ENCODE measurements at places on chromosomes 13 and 19. TPM values are rescaled to one million over a fixed set of nuclear protein-coding genes. Genes with fewer than 3 reads are reported as not detected.

DNA sequence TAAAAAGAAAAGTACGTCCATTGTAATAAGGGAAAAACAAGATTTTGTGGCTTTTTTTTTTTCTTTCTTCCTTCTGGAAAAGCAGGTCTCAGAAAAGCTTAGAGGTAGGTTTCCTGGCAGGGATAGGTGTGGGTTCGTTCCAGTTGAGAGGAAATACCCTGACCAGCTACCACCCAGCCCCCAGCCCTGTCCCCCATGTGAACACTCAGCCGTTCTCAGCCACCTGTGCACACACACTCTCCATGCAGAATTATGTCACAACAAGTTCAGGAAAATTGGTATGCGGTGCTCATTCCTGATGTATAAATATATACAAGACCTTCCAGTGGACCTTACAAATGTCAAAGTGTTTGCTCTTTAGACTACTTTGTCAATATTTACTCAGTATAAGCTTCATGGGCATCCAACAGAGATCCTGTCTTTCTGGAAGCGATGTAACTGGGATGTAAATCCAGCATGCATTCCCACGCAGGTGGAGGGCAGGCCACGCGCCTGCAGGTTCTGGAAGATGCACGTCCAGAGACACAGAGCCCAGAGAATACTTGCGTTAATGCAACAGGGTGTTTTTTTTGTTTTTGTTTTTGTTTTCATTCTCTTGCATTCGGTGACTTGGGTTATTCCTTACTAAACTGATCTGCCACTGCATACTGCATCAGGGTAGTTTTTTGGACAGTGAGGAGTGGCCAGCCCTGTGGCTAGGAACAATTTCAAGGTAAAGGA, 68.8 kb downstream of the TSHZ3 start:
- no peak for DNase-seq

ADM5 gene
- total RNA-seq, result 3.5 TPM

- no peak for DNase-seq
Observed at GRCh38 chr13:76879883-76880270, 6.3 kb downstream of the KCTD12 start.

DNA sequence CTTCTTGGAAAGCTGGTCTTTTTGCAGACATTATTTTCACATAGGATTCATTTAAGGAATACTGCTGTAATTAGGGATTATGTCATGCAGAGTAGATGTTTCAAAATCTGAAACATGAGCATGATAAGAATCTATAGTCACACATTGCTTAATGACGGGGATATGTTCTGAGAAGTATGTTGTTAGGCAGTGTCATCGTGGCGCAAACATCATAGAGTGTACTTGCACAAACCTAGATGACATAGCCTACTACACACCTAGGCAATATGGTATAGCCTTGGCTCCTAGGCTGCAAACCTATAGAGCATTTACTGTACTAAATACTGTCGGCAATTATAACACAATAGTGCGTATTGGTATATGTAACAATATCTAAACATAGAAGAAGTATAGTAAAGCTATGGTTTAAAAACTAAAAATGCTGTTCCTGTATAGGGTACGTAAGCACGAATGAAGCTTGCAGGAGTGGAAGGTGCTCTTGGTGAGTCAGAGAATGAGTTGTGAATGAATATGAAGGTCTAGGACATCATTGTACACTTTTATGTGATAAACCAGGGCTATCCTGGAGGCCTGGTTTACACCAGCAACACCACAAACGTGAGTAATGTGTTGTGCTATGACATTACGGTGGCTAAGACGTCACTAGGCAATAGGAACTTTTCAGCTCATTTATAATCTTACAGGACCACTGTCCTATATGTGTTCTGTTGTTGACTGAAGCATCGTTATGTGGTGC, 283.1 kb downstream of the MTUS2 start:
- no peak for DNase-seq

GRCh38 chr19:58356766-58357480, 3.6 kb upstream of the A1BG start:
- DNase-seq, result no peak

DNA sequence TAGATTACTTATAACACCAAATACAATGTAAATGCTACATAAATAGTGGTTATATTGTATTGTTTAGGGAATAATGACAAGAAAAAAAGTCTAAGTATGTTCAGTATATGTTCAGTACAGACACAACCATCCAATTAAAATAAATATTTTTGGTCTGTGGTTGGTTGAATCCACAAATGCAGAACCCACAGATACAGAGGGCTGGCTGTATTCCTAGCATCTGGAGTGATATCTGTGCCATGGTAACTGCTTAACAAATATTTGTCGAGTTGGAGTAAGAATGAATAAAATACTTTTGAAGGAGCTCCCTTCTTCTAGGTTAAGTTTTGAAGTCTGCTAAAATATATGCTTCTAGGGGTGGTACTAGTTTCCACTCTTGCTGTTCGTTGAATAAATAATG, 241.0 kb downstream of the KLF5 start:
- DNase-seq, result no peak

CAPN12 gene
- 13.8 TPM for total RNA-seq

- no peak for DNase-seq
Observed at GRCh38 chr13:52345631-52346251, 60.2 kb downstream of the THSD1 start.

DNA sequence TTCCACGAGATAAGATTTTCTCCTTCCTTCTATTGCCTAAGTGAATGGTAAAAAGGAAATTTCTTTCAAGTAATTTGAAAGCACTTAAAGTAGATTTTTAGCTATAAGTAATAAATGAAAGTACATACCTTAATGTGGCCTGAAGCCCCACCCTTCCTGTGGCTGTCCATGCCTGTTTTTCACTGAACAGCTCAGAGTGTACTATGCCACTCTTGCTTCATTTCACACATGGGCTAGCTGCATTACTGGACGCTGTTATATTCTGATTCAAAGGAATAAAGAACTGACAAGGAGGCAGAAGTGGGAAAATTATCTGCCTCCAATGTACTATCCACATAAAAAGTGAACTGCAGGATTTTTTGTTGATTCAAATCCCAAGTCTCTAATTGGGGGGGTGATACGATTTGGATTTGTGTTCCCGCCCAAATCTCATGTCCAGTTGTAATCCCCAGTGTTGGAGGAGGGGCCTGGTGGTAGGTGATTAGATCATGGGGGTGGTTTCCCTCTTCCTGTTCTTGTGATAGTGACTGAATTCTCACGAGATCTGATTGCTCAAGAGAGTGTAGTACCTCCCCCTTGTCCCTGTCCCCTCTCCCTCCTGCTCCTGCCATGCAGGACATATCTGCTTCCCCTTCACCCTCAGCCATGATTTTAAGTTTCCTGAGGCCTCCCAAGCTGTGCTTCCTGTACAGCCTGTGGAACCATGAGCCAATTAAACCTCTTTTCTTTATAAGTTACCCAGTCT, 154.7 kb upstream of the SGCG start:
- DNase-seq, result no peak

- DNase-seq, result no peak
Observed at GRCh38 chr13:91531646-91532045, 133.2 kb downstream of the GPC5 start.

- DNase-seq, result no peak
Observed at GRCh38 chr19:14410091-14411051, 8.8 kb downstream of the DDX39A start.

GRCh38 chr13:41514853-41515395, 57.6 kb downstream of the RGCC start:
- DNase-seq, result no peak

ZNF837 gene
- 1.9 TPM for total RNA-seq

ZNF729 gene
- not detected for total RNA-seq

DNA sequence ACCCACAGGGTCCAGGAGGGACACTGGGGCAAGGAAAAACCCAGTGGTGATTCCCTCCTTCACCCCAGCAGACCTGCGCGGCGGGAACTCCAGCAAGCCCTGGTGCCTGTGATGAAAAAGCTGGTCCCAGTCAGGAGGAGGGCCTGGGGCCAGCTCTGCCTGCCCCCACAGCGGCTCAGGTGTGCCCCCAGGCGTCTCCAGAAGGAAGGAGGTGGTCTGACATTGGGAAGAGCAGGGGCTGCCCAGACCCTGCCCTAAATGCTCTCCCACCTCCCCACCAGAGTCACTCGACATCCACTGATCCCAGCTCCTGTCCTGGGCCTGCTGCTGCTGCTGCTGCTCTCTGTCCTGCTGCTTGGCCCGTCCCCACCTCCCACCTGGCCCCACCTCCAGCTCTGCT, 6.2 kb downstream of the PTH2 start:
- DNase-seq, result no peak

DNA sequence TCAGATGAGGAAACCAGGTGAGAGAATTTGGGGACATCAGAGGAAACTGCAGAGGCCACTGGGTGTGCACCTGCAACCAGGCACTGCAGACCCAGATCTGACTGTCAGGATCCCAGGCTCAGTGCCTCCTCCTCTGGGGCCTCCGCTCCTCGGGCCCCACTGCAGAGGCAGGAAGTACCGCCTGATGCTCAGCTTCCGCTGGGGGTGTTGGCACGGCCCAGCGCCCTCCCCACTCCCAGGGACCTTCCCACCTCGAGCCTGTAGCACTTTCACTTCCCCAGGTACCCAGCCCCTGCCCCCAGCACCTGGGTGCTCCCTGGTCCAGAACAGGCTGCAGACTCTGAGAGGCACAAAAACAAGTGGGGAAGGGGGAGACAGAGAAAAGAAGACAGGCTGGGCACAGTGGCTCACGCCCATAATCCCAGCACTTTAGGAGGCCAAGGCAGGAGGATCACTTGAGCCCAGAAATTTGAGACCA, 1.4 kb upstream of the CD37 start:
- DNase-seq, result peak; percentile 66

- no peak for DNase-seq
Observed at GRCh38 chr13:94917824-94918223, 205.5 kb upstream of the SOX21 start.

DNA sequence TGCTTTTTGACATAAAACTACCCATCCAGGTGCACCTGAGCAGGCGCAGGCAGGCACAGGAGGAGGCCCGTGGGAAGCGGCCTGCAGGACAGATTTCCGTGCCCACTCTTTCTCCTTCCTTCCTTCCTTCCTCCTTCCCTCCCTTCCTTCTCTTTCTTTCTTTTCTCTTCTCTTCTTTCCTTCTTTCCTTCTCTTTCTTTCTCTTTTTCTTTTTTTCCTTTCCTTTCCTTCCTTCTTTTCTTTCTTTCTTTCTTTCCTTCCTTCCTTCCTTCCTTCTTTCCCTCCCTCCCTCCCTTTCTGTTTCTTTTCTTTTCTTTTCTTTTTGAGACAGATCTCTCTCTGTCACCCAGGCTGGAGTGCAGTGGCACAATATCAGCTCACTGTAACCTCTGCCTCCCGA, 21.2 kb upstream of the TMEM255B start:
- no peak for DNase-seq

DNA sequence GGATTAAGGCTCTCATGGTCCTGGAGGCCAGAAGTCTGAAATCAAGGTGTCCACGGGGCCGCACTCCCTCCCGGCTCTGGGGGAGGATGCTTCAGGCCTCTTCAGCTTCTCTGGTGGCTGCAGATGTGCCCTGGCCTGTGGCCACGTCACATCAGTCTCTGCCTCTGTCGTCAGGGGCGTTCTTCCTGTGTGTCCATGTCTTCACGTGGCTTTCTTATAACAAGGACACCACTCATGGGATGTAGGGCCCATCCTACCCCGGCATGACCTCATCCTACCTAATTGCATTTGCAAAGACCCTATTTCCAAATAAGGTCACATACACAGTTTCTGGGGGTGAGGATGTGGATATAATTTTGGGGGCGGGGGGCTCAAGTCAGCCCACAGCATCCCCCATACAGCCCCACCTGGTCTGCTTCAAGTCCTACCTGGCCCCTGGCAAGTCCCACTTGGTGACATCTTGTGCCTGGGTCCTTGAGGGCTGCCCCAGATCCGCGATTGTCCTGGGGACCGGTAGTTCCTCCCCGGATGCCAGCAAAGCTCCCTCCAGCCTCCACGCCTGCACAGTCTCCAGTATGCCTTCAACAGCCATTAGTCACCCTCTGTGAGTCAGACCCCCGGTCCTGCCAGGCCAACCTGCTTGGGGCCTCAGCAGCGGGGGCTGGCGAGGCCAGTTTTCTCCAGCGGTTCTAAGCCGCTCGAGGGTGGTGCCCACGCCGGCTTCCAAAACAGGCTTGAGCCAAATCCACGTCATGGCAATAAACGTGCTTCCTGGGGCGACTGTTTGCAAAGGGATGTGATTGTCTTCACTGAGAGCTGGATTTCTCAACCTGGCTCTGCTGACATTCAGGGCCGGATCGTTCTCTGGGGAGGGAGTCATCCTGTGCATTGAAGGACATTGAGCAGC, 32.2 kb downstream of the MYO9B start:
- DNase-seq, result no peak

- no peak for DNase-seq
Observed at GRCh38 chr19:55460670-55461258, 678 bp downstream of the ISOC2 start.

- DNase-seq, result no peak
Observed at GRCh38 chr13:77781808-77782207, 84.3 kb downstream of the SLAIN1 start.

DNA sequence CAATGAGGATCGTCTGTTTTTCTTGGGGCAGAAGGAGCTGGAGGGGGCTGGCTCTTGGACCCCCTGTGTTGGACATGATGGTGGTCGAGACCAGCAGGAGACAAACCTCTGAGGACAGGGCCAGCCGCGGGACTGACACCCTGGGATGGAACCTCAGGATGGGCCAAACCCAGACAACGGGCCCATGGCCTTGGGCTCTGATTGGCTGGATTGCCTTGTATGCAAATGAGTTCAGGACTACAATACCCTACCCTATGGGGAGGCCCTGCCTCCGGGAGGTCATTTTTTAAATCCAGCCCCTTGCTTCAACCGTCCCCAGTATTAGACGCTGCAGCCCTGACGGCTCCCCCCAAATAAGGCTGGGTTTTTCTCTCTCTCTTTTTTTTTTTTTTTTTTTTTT, 22.0 kb downstream of the SLC5A5 start:
- DNase-seq, result no peak

DNA sequence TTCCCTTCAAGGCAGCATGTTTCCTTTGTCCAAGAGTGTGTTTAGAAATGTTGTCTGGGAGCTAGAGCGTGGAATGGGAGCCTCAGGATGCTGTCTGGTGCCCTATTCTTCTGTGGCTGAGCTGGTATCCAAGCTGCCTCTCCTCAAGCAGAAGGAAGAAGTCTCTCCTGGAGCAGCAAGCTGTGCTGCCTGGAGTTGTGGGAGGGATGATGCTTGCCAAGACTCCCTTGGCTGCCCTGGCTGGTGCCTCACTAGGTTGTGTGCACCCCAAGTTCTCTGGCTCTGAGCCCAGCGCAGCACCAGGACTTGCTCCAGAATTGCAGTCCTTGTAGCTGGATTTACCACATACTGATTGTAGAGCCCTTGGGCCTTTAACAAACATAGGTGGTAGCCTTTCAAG, 4.7 kb upstream of the CYP4F3 start:
- no peak for DNase-seq
